ENCODE measurements at places on chromosomes 3 and 15.

DNA sequence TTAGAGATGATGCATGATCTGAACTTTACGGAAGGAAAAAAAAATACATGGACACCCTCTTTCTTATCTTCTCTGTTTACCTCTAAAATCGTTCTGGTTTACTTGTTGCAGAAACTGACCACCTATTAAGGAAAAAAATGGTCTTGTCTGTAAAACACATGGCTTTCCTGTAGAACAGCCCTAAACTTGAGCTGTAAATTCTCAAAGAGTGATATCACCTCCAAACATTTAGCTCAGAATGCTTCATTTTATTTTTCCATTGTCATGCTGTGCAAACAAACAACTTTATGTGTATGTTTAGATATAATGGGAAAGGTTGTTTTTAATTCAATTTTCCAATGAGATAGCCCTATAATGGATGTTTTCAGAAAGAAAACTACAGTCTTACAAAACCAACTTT lies 237.4 kb upstream of the NR2F2 start:
- no peak for DNase-seq

GRCh38 chr15:71279757-71280141 lies 164.5 kb downstream of the THSD4 start:
- DNase-seq: no peak

GRCh38 chr3:191774485-191774884 lies 313.5 kb downstream of the PYDC2 start:
- DNase-seq: no peak

- DNase-seq: no peak
Measured at GRCh38 chr15:33008284-33008995, 186.1 kb downstream of the FMN1 start.

DNA sequence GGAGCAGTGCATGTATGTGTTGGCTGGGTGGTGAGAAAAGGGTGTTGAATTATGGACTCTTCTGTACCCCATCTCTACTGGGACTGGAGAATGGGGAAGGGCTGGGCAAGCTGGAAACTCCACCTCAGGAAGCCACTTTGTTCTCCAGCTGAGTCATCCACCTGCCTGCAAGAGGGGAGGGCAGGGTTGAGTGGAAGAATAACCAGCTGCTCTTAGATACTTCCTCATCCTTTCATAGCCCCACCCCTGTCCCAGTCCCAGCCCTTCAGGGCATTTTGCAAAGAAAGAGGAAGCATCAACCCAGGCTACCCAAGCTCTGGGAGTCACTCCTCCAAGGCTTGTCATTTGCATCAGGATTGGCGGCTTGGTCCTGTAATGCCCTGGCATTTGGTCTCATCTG lies 33.1 kb downstream of the RAB11A start:
- no peak for DNase-seq

- DNase-seq: no peak
Measured at GRCh38 chr3:32544894-32545293, 25.8 kb downstream of the DYNC1LI1 start.

DNA sequence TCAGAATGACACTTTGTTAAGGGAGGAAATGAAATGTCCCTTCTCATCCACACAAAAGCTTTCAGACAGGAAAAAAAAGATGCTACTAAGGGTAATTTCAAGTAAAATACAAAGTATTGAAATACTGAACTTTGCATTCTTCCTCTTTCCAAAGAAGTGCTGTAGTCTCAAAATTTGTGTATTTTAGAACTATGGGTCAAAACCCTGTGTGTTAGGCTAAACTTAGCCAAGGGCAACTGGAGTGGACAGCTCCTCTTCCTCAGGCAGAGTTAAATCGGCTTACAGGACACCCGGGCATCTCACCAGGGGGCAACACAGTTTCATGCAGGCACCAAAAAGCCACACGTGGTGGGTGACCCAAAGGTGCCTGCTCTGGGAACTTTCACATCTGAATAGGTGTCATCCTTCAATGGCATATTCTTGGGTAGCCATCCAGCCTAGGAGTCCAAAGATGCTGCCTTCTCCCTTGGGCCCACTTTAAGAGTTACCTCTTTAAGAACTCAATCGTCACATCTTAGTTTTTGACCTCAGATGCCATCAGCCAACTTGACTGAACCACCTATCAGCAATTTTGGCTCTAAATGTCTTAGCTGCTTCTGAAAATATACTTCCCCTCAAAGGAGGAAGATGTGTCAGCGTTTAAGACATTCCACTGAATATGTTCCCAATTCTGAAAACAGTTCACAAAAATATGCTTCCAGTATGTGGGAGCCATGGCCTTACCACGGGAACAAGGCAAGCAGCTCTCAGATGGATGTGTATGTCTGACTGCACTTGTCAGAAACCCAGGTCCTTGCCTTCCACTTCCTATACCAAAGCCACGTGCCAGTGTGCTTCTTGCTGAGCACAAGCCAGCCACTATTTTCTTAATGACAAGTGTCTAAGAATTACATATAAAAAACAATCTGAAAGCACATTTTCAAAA lies 32.2 kb upstream of the MUC13 start:
- no peak for DNase-seq

DNA sequence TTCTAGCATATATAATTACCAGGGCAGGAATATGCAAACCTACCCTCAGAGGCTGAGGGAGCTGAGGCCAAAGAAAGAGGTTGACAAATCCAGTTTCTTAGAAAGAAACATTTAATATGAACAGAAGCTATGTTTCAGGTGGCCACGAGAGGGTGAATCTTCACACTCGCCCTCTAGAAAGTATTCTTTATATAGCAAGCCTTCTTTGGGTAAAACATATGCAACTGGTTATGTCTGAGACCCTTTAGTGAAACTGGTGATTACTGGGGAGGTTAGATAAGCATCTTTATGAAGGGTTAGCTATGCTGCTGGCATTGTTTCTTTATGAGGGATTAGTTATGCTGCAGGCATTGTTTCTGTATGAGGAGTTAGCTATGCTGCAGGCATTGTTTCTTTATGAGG lies 50.7 kb upstream of the GOLGA6L2 start:
- no peak for DNase-seq

- DNase-seq: no peak
Measured at GRCh38 chr3:93906245-93906644, 67.5 kb downstream of the PROS1 start.

- DNase-seq: no peak
Measured at GRCh38 chr3:12235691-12236090, 53.2 kb upstream of the PPARG start.

- DNase-seq: peak; percentile 62
Measured at GRCh38 chr3:85838921-85839320, 880.1 kb downstream of the CADM2 start.

DNA sequence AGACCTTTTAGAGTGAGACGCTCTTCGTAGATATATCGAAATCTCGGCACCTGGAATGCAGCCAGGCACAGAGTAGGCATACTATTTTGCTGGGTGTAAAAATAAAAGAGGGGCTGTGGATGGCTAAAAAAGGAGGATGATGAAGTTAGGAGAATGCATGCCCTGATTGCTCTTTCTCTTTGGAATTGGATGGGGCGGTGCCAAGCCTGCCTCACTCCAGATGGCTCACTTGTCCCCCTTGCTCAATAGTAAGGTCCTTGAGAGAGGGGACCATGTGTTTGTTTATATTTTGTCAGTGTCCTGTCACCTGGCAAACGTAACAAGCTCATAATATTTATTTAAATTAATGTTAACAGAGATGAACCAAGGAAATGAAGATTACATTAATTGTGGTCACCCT lies 33.0 kb downstream of the SNRK start:
- peak; percentile 5 for DNase-seq

GRCh38 chr3:55907616-55908015 lies 420.5 kb upstream of the WNT5A start:
- DNase-seq: no peak

GRCh38 chr15:60745469-60746061 lies 266.6 kb upstream of the ICE2 start:
- no peak for DNase-seq

DNA sequence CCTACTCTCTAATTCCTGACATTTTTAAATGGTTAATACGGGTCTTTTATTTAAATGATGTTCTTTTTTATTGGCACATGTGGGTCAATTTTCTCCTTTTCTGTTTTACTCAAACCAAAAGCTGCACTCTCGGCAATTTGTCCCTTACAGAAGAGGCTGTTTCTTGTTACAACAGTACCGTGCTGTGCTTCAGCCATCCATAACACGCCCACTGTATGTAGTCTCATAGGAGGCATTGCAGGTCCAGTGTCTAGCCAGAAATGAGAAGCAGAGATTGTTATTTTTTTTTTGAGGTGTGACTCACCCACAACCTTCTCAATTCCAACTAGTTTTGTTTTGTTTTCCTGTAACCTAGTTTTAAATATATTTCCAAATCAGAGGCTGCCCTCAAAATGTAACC lies 164.6 kb downstream of the GMNC start:
- DNase-seq: no peak

GRCh38 chr15:57334257-57334656 lies 42.0 kb upstream of the CGNL1 start:
- DNase-seq: no peak

DNA sequence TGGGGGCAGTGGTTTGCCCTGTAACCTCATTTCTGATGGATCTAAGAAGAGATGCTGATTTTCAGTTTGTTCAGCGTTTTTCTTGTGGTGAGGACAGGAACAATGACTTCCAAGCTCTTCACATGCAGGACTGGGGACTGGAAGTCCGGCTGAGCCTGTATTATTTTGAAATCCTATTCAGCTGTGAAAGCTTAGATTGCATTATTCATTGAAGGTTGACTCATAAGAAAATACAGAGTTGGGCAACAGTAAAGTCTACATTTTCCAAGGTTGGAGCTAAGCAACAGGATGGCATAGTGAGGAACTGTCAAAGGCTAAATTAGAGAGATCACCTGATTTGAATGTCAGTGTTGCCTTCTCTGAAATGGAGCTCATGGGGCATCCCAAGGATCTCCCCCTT lies 230.9 kb upstream of the FEZF2 start:
- no peak for DNase-seq

DNA sequence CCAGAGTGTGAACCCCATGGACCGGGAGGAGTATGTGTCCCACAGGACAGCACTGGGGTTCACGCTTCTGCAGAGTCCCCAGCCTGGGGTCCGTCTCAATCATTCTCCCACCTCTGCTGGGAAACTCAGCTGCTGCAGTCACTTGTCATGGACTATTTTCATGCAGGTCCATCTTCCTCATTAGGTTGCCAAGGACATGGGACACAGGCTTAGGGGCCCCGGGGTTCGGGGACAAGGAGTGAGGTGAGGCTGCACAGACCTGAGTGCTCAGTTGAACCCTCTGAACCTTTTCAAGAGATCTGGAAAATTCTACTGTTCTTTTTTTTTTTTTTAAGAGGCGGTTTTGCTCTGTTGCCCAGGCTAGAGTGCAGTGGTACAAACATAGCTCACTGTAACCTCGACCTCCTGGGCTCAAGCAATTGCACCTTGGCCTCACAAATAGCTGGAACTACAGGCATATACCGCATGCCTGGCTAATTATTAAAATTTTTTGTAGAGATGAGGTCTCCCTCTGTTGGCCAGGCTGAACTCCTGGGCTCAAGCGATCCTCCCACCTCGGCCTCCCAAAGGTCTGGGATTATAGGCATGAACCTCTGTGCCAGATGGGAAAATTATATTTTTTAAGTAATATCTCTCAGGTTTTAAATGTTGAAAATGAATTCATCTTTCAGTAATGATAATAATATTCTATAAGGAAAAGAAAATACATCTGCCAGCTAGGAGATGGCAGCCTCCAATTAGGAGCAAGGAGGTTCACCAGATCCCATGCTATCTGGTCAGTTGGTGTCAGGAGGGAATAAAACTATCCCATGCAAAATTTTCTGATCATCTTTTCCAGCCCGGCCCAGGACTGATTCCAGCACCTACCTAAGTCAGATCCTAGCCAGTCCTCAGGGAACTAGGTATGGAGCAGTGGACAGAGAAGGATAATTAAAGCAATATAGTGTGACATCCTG lies 45.2 kb downstream of the RPN1 start:
- no peak for DNase-seq

- no peak for DNase-seq
Measured at GRCh38 chr3:77407441-77407840, 367.5 kb downstream of the ROBO2 start.

DNA sequence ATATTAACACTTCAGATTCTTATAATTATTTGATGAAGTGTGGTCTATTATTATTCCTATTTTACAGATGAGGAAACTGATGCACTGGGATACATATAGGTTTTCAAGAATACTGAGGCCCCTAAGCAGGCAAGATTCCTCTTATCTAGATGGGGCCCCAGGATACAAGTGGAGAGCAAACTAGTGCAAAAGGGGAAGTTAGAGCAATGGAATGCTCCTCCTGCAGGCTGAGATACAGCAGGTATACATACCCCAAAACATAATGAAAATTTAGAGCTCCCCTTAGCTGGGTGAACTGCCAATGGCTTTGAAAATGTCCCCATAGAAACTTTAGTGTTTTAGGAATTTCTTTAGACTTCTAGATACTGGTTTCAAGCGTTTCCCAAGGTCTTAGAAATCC lies 247.1 kb downstream of the CHST2 start:
- no peak for DNase-seq

DNA sequence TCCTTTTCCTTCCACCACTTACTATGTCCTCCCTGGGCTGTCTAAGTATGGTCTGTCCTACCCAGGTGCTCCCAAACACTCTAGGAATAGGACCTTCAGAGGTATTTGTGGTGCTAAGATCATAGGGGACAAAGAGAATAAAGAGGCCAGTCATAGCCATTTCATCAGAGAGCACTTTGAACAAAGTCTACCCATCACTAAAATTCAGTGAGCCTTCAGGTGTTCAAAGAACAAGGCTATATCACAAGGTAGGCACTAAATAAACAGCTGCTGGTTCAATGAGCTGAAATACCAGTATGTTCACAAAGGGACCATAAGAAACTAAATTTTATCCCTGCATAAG lies 38.8 kb downstream of the NBEAL2 start:
- DNase-seq: no peak

GRCh38 chr3:51928438-51928837 lies 13.3 kb downstream of the RRP9 start:
- no peak for DNase-seq

- no peak for DNase-seq
Measured at GRCh38 chr3:131494706-131495105, 8.1 kb downstream of the MRPL3 start.

- DNase-seq: no peak
Measured at GRCh38 chr15:96351761-96352603, 21.5 kb downstream of the NR2F2 start.

- DNase-seq: no peak
Measured at GRCh38 chr3:68256635-68257223, 602.3 kb upstream of the SUCLG2 start.

GRCh38 chr3:117404730-117405129 lies 695.2 kb downstream of the TUSC7 start:
- no peak for DNase-seq

GRCh38 chr15:45376967-45377608 lies 1.3 kb downstream of the GATM start:
- no peak for DNase-seq

Measured in NCI-H2171 (cell line).